ENCODE measurements at places on chromosomes 3 and 15.
A peak's percentile ranks its signal among the peaks of the same experiment; 100 is the strongest.

DNA sequence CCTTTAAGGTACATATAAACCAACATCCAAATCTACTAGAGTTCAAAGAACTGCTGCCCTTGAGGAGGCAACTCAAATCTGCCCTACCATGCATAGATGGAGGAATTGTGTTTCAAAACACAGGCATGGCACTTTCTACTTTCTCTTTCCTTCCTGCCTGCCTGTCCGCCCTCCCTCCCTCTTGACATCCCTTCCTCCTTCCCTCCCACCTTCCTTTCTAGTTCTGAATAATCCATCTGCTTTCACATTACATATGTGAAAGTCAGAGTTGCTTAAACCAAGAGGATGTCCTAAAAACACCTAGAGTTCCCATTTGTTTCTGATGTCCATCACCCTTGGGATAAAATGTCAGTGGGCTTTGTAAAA lies 537.6 kb downstream of the FOXP1 start:
- no peak overlapping the region for H3K27ac ChIP-seq
- DNase-seq = no peak
- no peaks in the 10 kb centered on the region for H3K27me3 ChIP-seq
- H3K4me3 ChIP-seq = no peak overlapping the region
- peaks cover 4% of the 10 kb centered on the region for H3K36me3 ChIP-seq

DNA sequence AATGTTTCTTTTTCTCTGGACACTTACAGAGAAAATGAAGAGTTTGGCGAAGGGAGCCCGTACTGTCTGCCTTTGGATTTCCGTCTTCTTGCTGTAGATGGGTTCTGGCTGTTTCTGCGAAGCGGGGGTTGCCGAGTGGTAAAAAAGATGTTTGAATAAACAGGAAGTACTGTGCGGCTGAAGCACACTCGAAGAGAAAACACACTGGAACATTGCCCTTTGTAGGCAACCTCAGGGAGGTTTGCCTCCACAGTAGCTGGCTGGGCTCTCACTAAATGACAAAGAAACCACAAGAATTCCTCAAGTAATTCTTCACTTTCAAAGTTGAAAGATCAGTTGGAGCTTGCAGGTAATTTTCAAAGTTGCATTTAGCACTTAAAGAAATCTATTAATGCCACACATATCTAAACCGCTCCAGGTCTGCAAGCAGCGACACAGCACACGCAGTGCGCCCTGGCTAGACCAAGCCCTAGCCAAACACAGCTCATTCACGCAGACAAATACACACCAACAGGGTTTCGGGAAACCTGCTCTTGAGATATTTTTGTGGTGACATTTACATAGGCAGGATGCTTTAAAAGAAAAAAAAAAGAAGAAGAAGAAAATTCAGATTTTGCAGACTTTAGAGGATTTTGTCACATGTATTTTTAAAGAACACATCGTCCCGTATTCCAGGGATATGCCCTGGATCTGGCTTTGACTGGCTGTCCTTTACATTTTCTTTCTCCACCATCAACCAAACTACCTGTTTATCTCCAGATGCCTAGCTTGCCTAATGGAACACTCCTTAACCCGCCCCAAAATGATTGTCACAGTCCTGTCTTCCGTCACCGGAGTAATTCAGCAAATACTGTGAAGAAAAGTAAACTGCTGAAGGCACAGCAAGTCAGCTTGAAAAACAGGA lies 452.8 kb downstream of the FOXP1 start:
- no peaks in the 10 kb centered on the region for H3K36me3 ChIP-seq
- no peaks in the 10 kb centered on the region for H3K27me3 ChIP-seq
- peak overlapping the region; percentile 91 for H3K27ac ChIP-seq

GRCh38 chr15:70932397-70932796 lies 39.8 kb downstream of the LRRC49 start:
- no peaks in the 10 kb centered on the region for H3K4me1 ChIP-seq
- DNase-seq = no peak
- no peaks in the 10 kb centered on the region for H3K36me3 ChIP-seq
- no peak overlapping the region for H3K27ac ChIP-seq

DNA sequence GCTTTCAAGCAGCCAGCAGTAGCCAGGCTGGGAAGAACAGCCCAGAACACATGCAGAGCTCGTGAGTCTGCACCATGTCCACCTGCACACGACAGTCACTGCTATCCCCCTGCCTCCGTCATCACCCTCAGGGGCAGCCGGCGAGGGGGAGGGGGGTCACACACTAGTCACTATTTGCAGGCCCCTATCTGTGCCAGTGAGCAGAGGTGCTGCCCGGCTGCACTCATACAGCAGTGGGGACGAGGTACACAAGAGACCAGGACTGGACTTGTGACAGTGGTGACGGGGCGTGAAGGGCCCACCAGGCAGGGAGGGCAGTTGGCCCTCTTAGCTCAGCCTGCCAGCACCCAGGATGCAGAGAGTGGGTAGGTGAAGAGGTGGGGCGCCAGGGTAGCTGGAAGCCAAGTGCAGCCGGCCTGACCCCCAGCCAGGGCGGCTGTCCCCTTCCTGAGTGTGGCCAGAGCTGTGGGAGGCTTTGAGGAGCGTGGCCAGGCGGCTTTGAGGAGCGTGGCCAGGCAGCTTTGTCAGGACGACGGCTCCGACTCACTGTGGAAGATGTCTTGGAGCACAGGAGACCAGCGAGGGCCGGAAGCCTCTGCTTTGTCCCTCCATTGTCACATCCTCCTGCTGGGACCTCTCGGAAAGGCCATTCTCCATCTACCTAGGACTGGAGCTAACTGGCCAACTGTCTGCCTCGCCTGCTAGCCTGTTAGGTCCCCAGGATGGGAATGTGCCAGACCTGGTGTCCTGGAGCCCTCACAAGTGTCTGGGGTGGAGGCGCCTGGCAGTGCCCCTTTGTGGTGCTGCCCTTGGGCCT lies 52.1 kb upstream of the FGD5 start:
- H3K36me3 ChIP-seq = no peaks in the 10 kb centered on the region
- no peaks in the 10 kb centered on the region for H3K27me3 ChIP-seq
- H3K27ac ChIP-seq = no peak overlapping the region

DNA sequence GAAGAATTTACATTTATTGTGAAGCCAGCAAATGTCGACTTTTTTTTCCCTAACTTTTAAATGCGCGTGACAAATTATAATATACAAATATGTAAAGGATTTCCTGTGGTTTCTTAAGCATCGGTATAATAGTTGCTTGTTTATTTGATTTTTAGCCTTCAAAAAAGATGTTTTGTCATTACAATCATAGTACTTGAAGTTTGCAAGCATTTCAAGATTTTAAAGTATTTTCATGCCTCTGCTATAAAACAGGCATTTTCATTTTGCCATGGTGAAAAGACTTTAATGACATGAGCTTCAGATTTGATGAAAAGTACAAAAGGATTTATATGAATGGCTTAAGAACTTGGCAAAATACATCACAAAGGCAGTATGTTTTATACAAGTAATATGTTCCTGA lies 9.4 kb upstream of the P2RY12 start:
- H3K4me3 ChIP-seq = peak overlapping the region; percentile 48
- peak overlapping the region; percentile 65 for H3K27ac ChIP-seq
- DNase-seq = no peak
- no peaks in the 10 kb centered on the region for H3K27me3 ChIP-seq

- no peak for DNase-seq
- no peaks in the 10 kb centered on the region for H3K36me3 ChIP-seq
- no peak overlapping the region for H3K4me3 ChIP-seq
- H3K4me1 ChIP-seq = no peaks in the 10 kb centered on the region
- H3K27me3 ChIP-seq = no peaks in the 10 kb centered on the region
These were observed 56.2 kb downstream of the ZNF445 start for GRCh38 chr3:44421280-44421679.

DNA sequence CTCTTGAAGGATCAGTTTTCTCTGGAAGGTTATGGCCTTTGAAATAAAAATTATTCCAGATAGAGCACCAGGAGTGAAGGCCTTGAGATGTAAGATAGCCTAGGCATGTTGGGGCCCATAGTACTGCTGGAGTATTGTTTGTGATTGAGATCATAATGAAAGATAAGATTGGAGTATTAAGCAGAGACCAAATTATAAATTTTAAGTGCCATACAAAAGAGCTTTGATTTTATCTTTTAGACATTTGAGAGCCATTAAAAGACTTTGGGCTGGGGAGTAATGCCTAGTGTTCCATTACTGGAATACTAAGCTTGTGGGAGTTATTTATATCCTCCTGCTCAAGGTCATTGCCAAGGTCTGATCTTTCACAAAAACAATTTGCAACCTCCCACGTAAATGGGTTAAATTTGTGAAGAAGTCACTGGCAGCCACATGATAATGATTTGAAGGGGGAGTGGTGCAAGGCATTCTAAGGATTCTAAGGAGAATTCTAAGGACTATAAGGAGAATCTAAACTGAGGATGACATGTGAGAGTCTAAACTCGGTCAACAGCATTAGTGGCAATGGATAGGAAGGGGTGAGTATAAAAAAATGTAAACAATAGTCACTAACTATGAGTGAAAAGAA lies 12.8 kb downstream of the ELL3 start:
- no peaks in the 10 kb centered on the region for H3K4me1 ChIP-seq
- no peak overlapping the region for H3K27ac ChIP-seq
- H3K36me3 ChIP-seq = peaks cover 82% of the 10 kb centered on the region

GRCh38 chr15:68817304-68818065 lies 3.2 kb downstream of the ANP32A start:
- H3K27ac ChIP-seq = peak overlapping the region; percentile 96
- DNase-seq = peak; percentile 53
- peaks cover 6% of the 10 kb centered on the region for H3K36me3 ChIP-seq
- peaks cover 53% of the 10 kb centered on the region for H3K4me1 ChIP-seq

- H3K27ac ChIP-seq = 0 out of 2 replicates have a peak overlapping the region, but pooled peaks have one; percentile 13
- no peak for DNase-seq
- H3K27me3 ChIP-seq = no peaks in the 10 kb centered on the region
- H3K4me3 ChIP-seq = no peak overlapping the region
- peaks cover 46% of the 10 kb centered on the region for H3K4me1 ChIP-seq
These were observed 120.1 kb upstream of the PRICKLE2 start for GRCh38 chr3:64345371-64345770.

DNA sequence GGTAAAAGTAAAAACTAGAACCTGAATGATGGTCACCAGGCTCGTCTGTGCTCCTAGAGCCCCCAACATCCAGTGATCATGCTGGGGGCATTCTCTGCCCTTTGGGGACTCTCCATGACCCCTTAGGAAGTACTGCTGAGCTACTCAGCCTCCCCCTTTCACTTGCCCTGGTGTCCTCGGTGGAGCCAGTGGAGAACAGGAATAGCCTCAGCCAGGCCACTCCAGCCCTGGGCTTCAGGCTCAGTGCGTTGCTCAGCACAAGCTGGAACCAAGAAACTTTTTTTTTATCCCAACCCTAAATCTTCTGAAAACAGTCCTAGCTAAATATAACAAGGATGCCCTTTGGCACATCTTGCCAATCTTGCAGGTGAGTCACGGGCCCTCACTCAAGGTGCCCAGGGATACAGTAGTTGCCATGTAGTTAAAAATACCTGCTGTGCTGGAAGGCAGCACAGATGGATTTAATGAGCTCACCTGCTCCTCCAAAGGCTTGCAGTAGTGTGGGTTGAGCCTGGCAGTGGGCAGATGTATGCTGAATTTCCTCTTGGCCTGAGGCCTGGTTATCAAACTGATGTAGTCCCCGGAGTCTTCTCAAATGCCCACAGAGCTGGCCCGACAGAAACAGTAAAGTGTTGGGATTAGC lies 46.9 kb upstream of the TMEM158 start:
- peaks cover 16% of the 10 kb centered on the region for H3K36me3 ChIP-seq
- H3K27me3 ChIP-seq = peaks cover 18% of the 10 kb centered on the region
- H3K4me1 ChIP-seq = peaks cover 34% of the 10 kb centered on the region
- no peak for DNase-seq
- no peak overlapping the region for H3K27ac ChIP-seq

DNA sequence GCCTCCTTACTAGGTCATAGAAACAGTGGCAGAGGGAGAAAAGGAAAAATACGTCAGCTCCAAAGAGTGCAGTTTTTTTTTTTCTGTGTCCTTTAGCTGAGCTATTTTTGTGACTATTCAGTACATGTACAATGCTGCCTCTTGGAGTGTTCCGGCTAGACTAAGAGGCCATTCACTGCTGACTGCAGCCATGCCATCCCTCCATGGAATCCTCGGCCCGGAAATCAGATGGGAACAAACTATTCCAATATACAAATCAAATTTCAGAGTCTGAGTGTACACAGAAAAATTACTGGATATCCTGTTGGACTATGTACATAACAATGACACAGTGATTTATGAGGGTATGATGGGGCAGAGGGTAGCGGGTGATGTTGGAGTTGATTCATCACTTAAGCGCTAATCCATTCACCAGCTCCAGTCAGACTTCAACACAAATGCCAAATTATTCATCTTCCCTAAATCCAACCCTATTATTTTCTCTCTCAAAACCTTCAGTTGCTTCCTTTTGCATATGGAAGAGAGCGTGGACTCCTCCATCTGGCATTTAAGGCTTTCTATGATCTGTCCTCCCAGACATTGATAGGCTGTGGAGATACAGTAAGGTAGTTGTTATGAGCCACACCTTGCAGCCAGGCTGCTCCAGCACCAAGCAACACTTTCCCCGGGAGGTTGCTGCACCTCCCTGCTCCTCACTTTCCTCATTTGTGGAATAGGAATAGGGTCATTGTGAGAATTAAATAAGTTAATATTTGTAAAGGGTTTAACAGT lies 109.1 kb downstream of the LPP start:
- DNase-seq = no peak
- H3K4me1 ChIP-seq = peaks cover 8% of the 10 kb centered on the region
- H3K36me3 ChIP-seq = no peaks in the 10 kb centered on the region
- no peaks in the 10 kb centered on the region for H3K27me3 ChIP-seq
- no peak overlapping the region for H3K27ac ChIP-seq
- H3K4me3 ChIP-seq = no peak overlapping the region

DNA sequence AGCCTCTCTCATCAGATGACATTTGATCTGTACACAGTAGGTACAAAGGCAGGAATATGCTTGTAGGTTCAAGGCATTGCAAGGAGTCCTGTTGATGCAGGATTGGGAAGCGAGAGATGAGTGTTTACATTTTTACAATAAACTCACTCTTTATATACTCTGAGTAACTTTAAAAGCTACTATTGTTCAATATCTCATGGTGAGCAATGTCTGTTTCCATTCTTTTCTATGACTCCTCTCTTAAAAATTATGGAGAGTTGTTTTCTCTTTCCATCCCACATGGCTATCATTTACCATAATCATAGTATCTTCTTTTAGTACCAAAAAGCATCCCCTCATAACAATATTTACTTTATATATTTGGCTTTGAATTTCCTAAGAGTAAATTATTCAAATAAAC lies 314.0 kb upstream of the CDIN1 start:
- no peak overlapping the region for H3K27ac ChIP-seq
- peaks cover 75% of the 10 kb centered on the region for H3K27me3 ChIP-seq
- H3K4me3 ChIP-seq = no peak overlapping the region
- H3K4me1 ChIP-seq = peaks cover 6% of the 10 kb centered on the region

DNA sequence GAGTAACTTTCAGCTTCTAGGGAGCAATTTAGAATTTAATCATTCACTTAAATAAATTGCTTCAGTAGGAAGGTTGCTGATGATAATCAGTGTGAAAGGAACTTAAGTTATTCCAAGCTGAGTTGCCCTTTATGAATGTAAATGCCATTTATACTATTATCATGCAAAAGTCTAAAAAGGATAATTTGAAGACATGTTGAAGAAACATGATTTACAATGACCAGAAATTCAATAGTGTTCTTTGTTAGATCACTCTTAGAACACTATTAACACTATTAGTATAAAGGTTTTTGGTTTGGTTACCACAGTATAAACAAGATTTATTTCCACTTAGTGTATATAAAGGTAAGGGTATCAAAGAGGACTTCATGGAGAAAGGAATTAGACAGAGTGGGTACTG lies 1.6 kb downstream of the OR4F6 start:
- no peak overlapping the region for H3K27ac ChIP-seq
- no peak overlapping the region for H3K4me3 ChIP-seq
- H3K36me3 ChIP-seq = no peaks in the 10 kb centered on the region
- no peaks in the 10 kb centered on the region for H3K27me3 ChIP-seq
- H3K4me1 ChIP-seq = no peaks in the 10 kb centered on the region
- DNase-seq = no peak

All from WTC11 (cell line).